ENCODE measurements at places on chromosomes 7 and 10.

GRCh38 chr7:134532180-134532953, 5.0 kb downstream of the AKR1B10 start:
- DNase-seq, result no peak

GRCh38 chr10:31897506-31897905, 31.1 kb downstream of the ARHGAP12 start:
- no peak for DNase-seq

GRCh38 chr10:12531305-12532220, 182.2 kb downstream of the CAMK1D start:
- DNase-seq, result no peak

DNA sequence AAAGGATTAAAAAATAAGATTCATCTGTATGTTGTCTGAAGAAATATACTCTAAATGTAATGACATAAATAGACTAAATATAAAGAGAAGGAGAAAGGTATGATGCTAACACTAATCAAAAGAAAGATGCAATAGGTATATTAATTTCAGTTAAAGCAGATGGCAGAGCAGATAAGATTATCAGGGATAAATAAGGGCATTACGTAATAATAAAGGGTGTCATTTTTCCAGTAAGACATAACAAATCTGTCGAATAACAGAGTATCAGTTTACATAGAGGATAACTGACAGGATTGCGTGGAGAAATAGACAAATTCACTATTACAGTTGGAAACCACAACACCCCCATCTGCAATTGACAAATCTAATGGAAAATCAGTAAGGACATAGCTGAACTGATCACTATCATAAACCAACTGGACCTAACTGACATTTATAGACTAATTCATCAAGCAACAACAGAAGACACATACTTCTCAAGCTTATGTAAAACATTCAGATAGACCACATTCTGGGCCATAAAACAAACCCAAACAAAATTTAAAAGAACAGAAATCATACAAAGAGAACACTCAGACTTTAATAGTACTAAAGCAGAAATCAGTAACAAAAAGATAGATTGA, 384.1 kb upstream of the COBL start:
- DNase-seq, result no peak

- DNase-seq, result no peak
Measured at GRCh38 chr10:32114508-32114907, 58.3 kb upstream of the KIF5B start.

- DNase-seq, result no peak
Measured at GRCh38 chr7:36468370-36469101, 78.9 kb downstream of the ANLN start.

DNA sequence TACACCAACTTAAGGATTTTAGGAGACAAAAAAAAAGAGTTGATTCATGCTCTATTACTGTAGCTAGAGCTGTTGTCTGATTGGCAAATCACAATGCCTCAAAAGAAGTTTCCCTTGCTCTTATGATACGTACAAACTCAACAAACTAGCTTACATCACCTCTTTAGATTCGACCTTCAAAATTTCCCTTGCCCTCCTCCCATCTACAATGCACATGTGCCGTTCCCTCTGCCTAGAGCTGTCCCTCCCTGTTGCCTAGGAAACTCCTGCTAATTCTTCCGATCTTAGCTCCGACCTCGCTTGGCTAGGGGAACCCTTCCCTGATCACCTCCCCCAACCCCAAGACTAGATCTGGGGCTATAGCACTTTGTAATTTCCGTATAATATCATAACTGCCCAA, 55.4 kb downstream of the MAP3K8 start:
- no peak for DNase-seq

DNA sequence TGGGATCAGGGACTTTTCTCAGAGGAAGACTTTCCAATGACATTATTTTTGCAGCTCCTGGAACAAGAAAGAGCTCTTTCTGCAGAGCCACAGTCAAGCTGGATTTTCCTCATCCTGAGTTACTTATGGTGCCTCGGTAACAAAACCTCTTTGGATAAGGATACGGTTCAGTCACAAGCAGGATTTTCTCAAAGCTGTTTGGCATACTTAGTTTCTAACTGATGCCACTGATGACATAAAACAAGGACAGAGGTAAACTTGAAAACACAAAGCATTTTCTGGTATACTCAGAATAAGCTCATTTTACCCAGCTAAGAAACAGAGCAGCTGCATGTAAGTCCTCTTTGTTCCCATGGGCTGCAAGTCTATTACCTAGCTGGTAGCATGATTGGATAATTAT, 340.9 kb upstream of the MEOX2 start:
- DNase-seq, result no peak

DNA sequence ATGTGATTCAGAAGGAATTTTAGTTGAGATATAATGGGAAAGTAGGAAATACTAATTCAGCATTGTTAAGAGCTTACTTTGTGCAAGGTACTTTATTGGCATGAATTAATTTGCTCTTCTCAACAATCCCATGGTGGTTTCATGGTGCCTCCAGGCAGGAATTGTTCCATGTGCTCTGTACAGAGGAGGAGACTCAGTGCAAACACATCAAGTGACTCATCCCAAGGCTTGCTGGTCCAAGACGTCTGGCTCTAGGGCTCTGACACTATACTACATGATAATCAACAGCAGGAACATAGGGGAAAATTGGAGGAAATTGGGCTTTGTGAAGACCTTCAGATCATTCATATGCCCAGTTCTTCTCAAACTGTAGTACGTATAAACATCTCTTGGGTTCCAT, 66.5 kb upstream of the PRKG1 start:
- no peak for DNase-seq

GRCh38 chr7:86943447-86943846, 116.0 kb downstream of the ELAPOR2 start:
- no peak for DNase-seq

- DNase-seq, result no peak
Measured at GRCh38 chr10:131031346-131031745, 280.2 kb downstream of the TCERG1L start.

- no peak for DNase-seq
Measured at GRCh38 chr7:74525881-74526280, 72.2 kb downstream of the GTF2IRD1 start.

- no peak for DNase-seq
Measured at GRCh38 chr7:111998326-111998725, 207.9 kb downstream of the DOCK4 start.

GRCh38 chr10:17088118-17088806, 41.3 kb downstream of the CUBN start:
- DNase-seq, result no peak

Measured in femur (tissue), 1 donor.